ENCODE measurements at places on chromosomes 7 and 10.

DNA sequence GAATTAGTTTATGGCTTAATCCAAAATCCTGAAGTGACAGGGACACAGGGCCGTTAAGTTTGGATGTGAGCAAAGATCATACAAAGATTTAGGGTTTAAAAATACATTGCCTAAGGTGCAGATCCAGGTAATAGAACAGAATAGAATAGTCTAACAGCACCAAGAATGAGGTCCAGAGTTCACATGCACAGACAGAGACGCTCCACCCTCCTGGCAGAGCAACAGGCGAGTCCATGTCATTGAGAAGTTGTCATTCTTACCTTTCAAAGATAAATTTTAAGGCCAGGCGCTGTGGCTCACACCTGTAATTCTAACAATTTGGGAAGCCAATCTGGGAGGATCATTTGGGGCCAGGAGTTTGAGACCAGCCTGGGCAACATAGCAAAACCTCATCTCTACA is 209.1 kb upstream of the AUTS2 start:
- no peaks in the 10 kb centered on the region for H3K4me1 ChIP-seq
- no peaks in the 10 kb centered on the region for H3K36me3 ChIP-seq
- no peaks in the 10 kb centered on the region for H3K27me3 ChIP-seq
- no peak overlapping the region for H3K4me3 ChIP-seq
- no peak for DNase-seq

GRCh38 chr7:106597751-106598546 is 63.0 kb downstream of the CCDC71L start:
- H3K27me3 ChIP-seq: no peaks in the 10 kb centered on the region
- H3K4me1 ChIP-seq: no peaks in the 10 kb centered on the region
- H3K36me3 ChIP-seq: no peaks in the 10 kb centered on the region
- peak; percentile 11 for DNase-seq
- H3K4me3 ChIP-seq: peak overlapping the region; percentile 52

- H3K36me3 ChIP-seq: no peaks in the 10 kb centered on the region
- no peak overlapping the region for H3K27ac ChIP-seq
- DNase-seq: no peak
- no peaks in the 10 kb centered on the region for H3K4me1 ChIP-seq
- no peak overlapping the region for H3K4me3 ChIP-seq
These were observed 16.3 kb upstream of the MYL7 start for GRCh38 chr7:44157116-44158080.

DNA sequence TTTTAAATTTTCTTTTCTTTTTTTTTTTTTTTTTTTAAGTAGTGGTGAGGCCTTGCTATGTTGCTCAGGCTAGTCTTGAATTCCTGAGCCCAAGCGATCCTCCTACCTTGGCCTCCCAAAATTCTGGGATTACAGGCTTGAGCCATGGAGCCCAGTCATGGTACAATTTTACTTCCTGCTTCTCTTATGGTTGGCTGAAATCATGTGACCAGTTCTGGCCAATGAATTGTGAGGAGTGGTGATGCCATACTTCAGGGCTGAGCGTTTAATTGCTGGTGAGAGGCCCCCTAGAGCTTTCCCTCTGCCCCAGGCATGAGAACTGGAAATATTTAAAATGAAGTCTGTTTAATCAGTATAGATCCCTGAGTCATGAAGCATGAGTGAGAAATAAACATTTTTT is 22.2 kb upstream of the BAIAP2L1 start:
- no peak overlapping the region for H3K4me3 ChIP-seq
- peaks cover 8% of the 10 kb centered on the region for H3K27me3 ChIP-seq
- H3K27ac ChIP-seq: no peak overlapping the region
- H3K4me1 ChIP-seq: no peaks in the 10 kb centered on the region
- DNase-seq: no peak

- H3K4me1 ChIP-seq: no peaks in the 10 kb centered on the region
- no peak overlapping the region for H3K27ac ChIP-seq
- no peak for DNase-seq
- no peak overlapping the region for H3K4me3 ChIP-seq
- H3K27me3 ChIP-seq: peaks cover 3% of the 10 kb centered on the region
These were observed 6.9 kb downstream of the ADAP1 start for GRCh38 chr7:947391-948210.

DNA sequence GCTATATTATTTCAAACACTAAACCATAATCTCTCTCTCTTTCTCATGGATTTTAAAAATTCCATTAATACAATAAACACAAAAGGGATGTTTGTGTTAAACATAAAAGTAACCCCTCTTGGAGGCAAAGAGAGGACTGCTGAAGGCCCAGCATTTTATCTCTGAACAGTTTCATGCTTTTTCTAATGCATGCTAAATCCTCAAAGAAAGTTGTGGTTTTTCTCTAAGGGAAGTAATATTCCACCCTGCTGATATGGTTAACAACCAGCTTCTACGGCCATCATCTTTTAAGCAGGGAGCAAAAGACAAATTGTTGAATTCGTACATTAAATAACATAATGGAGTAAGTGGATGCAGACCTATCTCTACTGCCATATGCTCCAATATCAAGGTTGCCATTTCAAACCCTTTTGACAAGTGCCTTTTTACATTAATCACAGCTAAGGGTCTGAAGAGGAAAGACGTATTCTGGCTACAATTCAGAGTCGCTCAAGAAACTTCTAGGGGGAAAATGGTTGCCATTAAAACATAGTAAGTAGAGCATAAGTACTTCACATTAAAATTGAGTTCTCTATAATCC is 103.1 kb downstream of the SLC25A13 start:
- no peak overlapping the region for H3K4me3 ChIP-seq
- DNase-seq: peak; percentile 20
- H3K4me1 ChIP-seq: no peaks in the 10 kb centered on the region
- no peaks in the 10 kb centered on the region for H3K27me3 ChIP-seq
- H3K36me3 ChIP-seq: peaks cover 5% of the 10 kb centered on the region

GRCh38 chr7:2795906-2796305 is 48.2 kb downstream of the GNA12 start:
- no peaks in the 10 kb centered on the region for H3K27me3 ChIP-seq
- H3K4me3 ChIP-seq: no peak overlapping the region
- DNase-seq: no peak
- peaks cover 28% of the 10 kb centered on the region for H3K4me1 ChIP-seq

GRCh38 chr10:100981178-100981772 is 6.0 kb downstream of the MRPL43 start:
- DNase-seq: no peak
- no peaks in the 10 kb centered on the region for H3K27me3 ChIP-seq
- H3K36me3 ChIP-seq: peaks cover 28% of the 10 kb centered on the region
- no peaks in the 10 kb centered on the region for H3K4me1 ChIP-seq
- H3K4me3 ChIP-seq: no peak overlapping the region
- H3K27ac ChIP-seq: no peak overlapping the region

DNA sequence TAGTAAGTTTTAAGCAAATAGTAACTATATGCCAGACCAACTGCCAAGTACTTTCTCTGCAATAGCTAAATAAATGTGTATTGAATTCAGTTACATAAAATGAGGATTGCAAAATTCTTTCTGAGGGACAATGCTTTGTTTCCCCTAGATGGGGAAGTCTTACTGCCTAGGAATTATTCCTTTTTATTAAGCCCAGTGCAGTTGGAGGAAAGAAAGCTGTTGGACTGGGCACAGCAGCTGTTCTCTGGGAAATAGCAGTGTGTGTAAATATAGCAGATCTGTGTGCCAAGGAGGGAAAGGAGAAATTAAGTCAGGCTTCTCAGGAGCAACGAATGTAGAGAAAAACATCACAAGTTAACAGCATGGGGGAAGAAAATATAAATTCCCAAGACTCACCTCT is 77.1 kb downstream of the SEC23IP start:
- H3K4me1 ChIP-seq: no peaks in the 10 kb centered on the region
- H3K4me3 ChIP-seq: no peak overlapping the region
- H3K27me3 ChIP-seq: peaks cover 4% of the 10 kb centered on the region

- no peaks in the 10 kb centered on the region for H3K36me3 ChIP-seq
- no peak overlapping the region for H3K27ac ChIP-seq
- no peaks in the 10 kb centered on the region for H3K4me1 ChIP-seq
- no peak overlapping the region for H3K4me3 ChIP-seq
These were observed 235.2 kb downstream of the ZMYND11 start for GRCh38 chr10:370449-370825.

GRCh38 chr10:131937836-131938235 is 37.0 kb downstream of the PPP2R2D start:
- DNase-seq: no peak
- no peaks in the 10 kb centered on the region for H3K27me3 ChIP-seq
- peaks cover 2% of the 10 kb centered on the region for H3K36me3 ChIP-seq
- H3K4me1 ChIP-seq: peaks cover 13% of the 10 kb centered on the region
- H3K4me3 ChIP-seq: no peak overlapping the region

GRCh38 chr10:34001831-34002230 is 667.4 kb upstream of the NRP1 start:
- no peak overlapping the region for H3K4me3 ChIP-seq
- no peaks in the 10 kb centered on the region for H3K27me3 ChIP-seq
- no peaks in the 10 kb centered on the region for H3K36me3 ChIP-seq
- H3K27ac ChIP-seq: no peak overlapping the region
- DNase-seq: no peak

GRCh38 chr7:137073571-137074325 is 205.3 kb downstream of the CHRM2 start:
- H3K27me3 ChIP-seq: no peaks in the 10 kb centered on the region
- no peak overlapping the region for H3K27ac ChIP-seq
- no peak overlapping the region for H3K4me3 ChIP-seq
- no peak for DNase-seq

- DNase-seq: peak; percentile 34
- H3K36me3 ChIP-seq: no peaks in the 10 kb centered on the region
- H3K27ac ChIP-seq: no peak overlapping the region
- no peak overlapping the region for H3K4me3 ChIP-seq
These were observed 47.3 kb downstream of the CDHR3 start for GRCh38 chr7:106010331-106010730.

DNA sequence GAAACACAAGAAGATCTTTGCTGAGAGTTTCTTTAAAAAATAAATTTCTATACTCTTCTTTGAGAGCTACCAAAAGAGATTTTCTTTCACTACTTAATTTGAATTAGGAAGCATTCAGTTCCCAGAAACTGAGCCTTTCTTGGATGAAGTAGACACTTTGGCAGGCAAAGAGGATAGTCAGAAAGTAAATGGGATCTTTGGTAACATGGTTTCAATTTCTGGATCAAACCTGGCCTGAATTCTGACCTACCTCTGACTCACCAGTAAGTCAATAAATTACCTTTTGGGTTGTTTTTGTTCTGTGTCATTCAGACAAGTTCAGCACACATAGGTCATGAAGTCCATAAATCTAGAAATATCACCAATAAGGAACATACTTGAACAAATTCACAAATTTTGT is 26.8 kb upstream of the CABCOCO1 start:
- H3K36me3 ChIP-seq: no peaks in the 10 kb centered on the region
- no peak overlapping the region for H3K4me3 ChIP-seq
- DNase-seq: no peak
- no peak overlapping the region for H3K27ac ChIP-seq

DNA sequence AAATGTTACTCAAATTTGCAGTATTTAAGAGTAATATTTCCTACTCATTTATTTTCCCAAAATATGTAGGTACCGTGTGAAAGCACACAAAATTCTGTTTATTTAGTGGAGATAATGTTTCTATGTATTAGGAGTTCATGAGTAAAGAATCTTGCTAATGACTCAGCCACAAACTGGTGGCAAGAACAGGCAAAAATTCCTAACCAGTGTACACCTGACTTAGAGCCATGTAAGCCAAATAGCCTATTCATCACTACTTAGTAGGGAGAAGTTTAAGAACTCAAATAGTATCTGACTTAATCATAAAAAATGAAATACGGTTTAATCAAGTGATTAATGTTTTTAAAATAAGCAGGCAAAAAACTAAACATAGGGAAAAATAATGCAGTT is 169.0 kb downstream of the SRPK2 start:
- H3K27me3 ChIP-seq: no peaks in the 10 kb centered on the region
- H3K27ac ChIP-seq: no peak overlapping the region
- DNase-seq: no peak
- H3K4me1 ChIP-seq: no peaks in the 10 kb centered on the region
- H3K36me3 ChIP-seq: no peaks in the 10 kb centered on the region
- H3K4me3 ChIP-seq: no peak overlapping the region

GRCh38 chr10:48209241-48209640 is 65.3 kb downstream of the FRMPD2 start:
- DNase-seq: no peak
- H3K27ac ChIP-seq: no peak overlapping the region
- H3K27me3 ChIP-seq: no peaks in the 10 kb centered on the region
- H3K4me1 ChIP-seq: no peaks in the 10 kb centered on the region

DNA sequence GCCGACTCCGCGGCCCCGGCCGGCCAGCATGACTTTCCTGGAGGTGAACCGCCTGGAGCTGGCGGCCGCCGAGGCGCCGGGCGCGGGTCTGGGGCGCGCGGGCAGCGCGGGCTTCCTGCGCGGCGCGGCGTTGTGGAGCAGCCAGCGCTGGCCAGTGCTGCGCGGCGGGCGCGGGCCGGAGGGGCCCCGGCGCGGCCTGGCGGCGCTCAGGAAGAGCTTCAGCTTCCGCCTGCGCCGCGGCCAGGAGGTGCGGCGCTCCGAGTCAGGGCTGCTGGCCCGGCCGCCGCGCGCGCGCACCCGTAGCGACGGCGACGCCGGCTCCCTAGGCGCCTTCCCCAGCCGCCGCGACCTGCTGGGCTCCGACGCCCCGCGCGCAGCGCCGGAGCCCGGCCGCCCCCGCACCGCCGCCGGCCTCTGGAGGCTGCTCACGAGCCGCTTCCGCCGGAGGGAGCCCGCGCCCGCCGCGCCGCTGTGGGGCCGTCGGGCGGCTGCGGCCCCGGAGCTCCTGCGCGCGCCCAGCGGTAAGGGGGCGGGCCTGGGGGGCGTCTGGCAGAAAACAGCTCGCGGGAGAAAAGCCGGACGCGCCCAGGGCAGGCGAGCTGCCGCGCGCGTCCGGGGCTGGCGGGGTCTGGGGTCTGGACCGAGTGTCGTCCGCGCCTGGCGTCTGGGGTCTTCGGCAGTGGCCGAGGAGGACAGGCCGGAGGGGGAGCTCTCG is 29.0 kb downstream of the AGAP3 start:
- H3K36me3 ChIP-seq: peaks cover 33% of the 10 kb centered on the region
- peak; percentile 58 for DNase-seq
- peaks cover 7% of the 10 kb centered on the region for H3K27me3 ChIP-seq
- H3K27ac ChIP-seq: no peak overlapping the region

DNA sequence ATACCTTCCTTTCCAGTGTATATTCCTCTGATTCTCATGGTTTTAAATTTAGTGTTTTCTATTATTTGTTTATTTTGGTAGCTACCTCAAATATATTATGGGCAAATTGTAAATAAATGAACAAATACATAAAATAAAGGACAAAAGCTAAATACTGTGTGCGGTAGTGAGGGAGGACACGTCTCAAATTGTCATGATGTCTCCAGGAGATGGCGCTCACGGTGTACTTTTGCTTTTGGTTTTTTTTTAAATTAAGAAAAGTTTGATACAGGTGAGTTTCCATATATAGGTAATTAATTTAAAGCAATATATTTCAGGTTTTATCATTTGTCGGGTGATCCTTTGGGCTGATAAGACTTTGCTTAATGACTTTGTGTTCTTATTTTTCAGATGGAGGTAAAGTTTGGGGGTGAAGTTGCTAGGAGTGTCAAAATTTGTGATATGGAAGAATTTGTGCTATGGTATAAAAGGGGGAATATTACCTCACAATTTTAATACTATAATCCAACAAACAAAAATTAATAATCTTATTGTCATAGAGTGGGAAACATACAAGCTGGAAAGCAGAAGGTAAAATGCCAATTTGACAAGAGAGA is 68.4 kb upstream of the TMEM229A start:
- no peak overlapping the region for H3K27ac ChIP-seq
- H3K36me3 ChIP-seq: no peaks in the 10 kb centered on the region
- no peaks in the 10 kb centered on the region for H3K27me3 ChIP-seq
- H3K4me1 ChIP-seq: no peaks in the 10 kb centered on the region

- H3K27me3 ChIP-seq: no peaks in the 10 kb centered on the region
- peak; percentile 80 for DNase-seq
- no peaks in the 10 kb centered on the region for H3K4me1 ChIP-seq
These were observed 34.6 kb downstream of the ZEB1 start for GRCh38 chr10:31353574-31353973.

All from common myeloid progenitor, CD34-positive (primary cell).